ENCODE measurements at places on chromosomes 11 and 22. TPM values are rescaled to one million over a fixed set of nuclear protein-coding genes. Genes with fewer than 3 reads are reported as not detected.

Gene PNPLA3
- 1.3 TPM for total RNA-seq

Gene ALDH3B1
- total RNA-seq: 10.9 TPM

Gene SCGB1C1
- not detected for total RNA-seq

Gene HEPN1
- total RNA-seq: not detected

Gene MN1
- 22.5 TPM for total RNA-seq

Gene MS4A1
- total RNA-seq: 1.1 TPM

Gene OR8A1
- not detected for total RNA-seq

Gene TIGD3
- not detected for total RNA-seq

Gene RNF121
- 38.6 TPM for total RNA-seq

Gene PKNOX2
- total RNA-seq: 7.7 TPM

- no peak for DNase-seq
Observed at GRCh38 chr11:1156506-1157340, 1.0 kb upstream of the MUC5AC start.

DNA sequence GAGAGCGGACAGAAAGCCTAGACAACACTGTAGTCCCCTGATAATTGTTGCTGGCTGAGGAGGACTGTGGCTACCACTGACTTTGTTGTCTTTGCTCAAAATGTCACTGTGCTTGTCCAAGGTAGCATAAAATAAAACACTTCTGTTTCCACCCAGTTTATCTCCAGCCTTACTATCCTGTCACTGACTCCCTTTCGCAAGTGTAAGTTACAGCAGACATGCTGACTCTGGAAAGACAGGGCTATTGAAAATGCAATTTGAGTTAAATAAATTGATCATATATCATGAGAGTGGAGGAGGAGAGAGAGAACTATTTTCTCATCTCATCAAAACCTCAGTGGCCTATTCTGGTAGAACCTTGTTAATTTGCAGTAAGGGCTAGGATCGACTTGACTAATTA lies 138.0 kb upstream of the KIRREL3 start:
- no peak for DNase-seq

- no peak for DNase-seq
Observed at GRCh38 chr22:46753360-46753759, 9.1 kb upstream of the TBC1D22A start.

- no peak for DNase-seq
Observed at GRCh38 chr11:75725547-75726320, 8.1 kb downstream of the MOGAT2 start.

DNA sequence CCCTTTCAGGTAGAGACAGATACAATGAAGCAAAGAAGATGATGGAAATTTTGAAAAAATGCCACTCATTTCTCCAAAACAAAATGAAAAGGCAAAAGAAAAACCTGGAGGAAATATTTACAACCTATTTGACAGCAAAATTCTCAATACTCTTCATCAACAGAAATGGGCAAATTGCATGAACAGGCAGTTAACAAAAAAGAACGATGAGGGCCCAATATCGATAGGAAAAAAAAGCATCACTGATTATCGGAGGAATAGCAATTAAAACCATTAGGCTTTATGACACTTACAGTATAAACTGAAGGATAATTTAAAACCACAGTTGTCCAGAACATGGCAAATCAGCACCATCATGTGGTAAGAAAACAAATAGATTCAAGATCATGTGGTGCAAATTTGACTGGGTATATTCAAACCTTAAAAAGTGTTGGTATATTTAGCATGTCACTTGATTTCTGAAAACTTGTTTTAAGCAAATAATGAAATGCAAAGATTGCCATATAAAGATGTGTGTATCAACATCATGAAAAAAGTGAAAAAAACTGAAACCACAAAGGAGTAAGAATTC lies 222.9 kb downstream of the BRD1 start:
- DNase-seq: no peak
